ENCODE measurements at places on chromosomes 3 and 15. TPM values are rescaled to one million over a fixed set of nuclear protein-coding genes. Genes with fewer than 3 reads are reported as not detected.

The SHISA5 gene
- polyA plus RNA-seq, result 94.9 TPM

The CILP gene
- 1.6 TPM for polyA plus RNA-seq

The PDCD10 gene
- 29.6 TPM for polyA plus RNA-seq

The HYAL3 gene
- 5.1 TPM for polyA plus RNA-seq

The CFAP20DC gene
- polyA plus RNA-seq, result 8.1 TPM

The RPS17 gene
- 4,224 TPM for polyA plus RNA-seq

The NEK10 gene
- polyA plus RNA-seq, result 0.26 TPM

The CHRM5 gene
- not detected for polyA plus RNA-seq

The SLC6A1 gene
- polyA plus RNA-seq, result 12.7 TPM

The ALPK3 gene
- polyA plus RNA-seq, result 1.8 TPM

The ATP8B4 gene
- polyA plus RNA-seq, result 0.84 TPM

The ARL6 gene
- polyA plus RNA-seq, result 2.0 TPM

The NEDD4 gene
- 1.7 TPM for polyA plus RNA-seq

The SHC4 gene
- 0.12 TPM for polyA plus RNA-seq

The ADGRG7 gene
- not detected for polyA plus RNA-seq

The TRIM42 gene
- not detected for polyA plus RNA-seq

The C3orf85 gene
- polyA plus RNA-seq, result not detected

The ZDHHC3 gene
- 50.1 TPM for polyA plus RNA-seq

The CAV3 gene
- polyA plus RNA-seq, result 0.04 TPM

The POPDC2 gene
- 1.4 TPM for polyA plus RNA-seq

The ERICH6 gene
- not detected for polyA plus RNA-seq

The SAMD7 gene
- not detected for polyA plus RNA-seq

The ECE2 gene
- polyA plus RNA-seq, result not detected

The CCDC33 gene
- polyA plus RNA-seq, result not detected

The INTS14 gene
- polyA plus RNA-seq, result 18.3 TPM

The BMF gene
- 1.0 TPM for polyA plus RNA-seq

The SLC12A1 gene
- polyA plus RNA-seq, result not detected

The SLC51B gene
- 0.12 TPM for polyA plus RNA-seq

The UBAP1L gene
- polyA plus RNA-seq, result 5.7 TPM

The DPPA2 gene
- not detected for polyA plus RNA-seq

The PRR23A gene
- not detected for polyA plus RNA-seq

The PLA2G4B gene
- polyA plus RNA-seq, result 31.6 TPM

The GOLGA8S gene
- polyA plus RNA-seq, result 0.10 TPM

The MAGEL2 gene
- 0.01 TPM for polyA plus RNA-seq

The CHRNA3 gene
- 0.07 TPM for polyA plus RNA-seq

All from esophagus (tissue), 2 donors.